ENCODE measurements at places on chromosomes 4 and X.

DNA sequence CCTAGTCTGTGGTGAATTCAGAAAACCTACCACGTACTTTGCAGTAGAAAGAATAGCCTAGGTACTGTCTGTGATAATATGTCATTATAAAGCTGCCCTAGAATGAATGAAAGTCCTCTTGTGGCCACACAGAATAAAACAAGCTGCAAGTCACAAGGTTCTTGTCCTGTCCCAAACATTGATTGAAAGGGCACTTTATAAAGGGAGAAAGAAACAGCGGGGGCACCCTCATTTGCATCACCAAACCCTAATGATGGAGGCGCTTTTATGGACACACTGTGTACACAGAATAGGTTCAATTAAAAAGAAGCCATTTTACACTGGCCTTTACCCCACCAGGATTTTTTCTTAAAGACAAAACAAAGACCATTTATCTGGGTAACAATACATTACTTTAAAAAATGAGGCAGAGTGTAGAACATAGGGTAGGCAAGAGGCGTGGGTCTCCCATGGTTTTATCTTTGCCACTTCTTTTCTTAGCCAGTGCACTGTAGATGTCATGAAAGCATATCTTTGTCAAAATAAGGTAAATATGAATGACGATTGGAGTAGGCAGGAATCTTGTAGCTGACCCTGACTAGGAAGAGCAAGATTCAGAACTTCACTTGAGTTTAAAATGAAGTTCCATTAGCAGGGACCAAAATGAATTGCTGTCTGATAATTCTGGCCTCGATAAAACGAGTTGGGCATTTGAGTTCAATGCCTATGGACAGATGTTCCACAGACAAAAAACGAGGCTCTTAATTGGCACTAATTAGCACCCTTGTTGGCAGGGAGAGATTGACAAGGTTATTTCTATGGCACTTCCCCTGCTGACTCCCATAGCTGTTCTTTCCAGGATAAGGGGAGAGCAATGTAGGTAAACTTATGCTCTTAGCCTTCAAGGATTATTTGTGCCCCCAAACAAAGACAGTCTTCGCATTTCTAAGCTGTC lies 365.1 kb downstream of the AFF2 start:
- DNase-seq: no peak

DNA sequence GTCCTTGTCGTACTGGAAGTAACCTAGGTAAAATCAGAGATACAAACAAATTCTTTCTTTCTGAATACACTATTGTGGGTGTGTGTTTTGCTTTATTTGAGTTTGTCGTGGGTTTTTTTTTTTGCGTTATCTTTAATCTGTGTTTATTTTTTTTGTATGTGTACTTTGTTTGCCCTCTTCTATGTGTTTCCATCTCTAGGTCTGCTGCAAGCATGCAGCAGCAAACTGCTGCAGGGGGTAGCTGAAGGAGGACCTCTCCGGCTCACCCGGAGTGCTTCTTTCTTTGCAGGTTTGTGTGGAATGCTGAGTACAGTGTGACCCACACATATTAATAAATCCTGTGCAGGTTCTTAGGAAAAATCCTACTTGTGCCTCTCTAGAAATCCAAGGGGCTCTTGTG lies 64.8 kb downstream of the FNIP2 start:
- DNase-seq: no peak

DNA sequence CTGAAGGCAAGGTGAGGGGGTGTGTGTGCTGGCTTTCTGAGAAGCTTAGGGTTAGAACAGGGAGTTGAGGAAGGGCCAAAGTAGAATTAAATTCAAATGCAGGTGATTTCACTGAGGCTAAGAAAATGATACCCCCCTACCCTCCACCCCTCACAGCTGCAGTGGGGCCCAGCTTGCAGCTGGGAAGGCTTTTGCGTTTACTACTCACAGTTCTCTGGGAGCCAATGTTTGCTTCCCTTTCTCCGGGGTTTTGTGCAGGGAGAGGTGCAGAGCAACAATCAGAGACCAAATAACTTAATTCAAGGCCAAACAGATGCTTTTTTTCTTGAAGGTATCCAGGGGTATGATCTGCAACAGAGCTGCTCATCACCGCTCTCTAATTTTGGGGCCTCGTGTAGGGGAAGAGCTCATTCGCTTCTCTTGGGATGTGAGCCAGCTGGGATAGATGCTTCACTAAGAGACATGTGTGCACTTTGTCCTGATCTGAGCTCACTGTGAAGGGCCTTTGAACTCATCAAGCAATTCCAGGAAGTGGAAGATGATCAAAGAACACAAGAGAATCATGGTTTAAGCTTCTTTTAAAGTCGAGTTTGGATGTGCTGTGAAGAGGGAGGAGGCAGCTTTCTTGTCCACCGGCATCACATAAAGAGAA lies 122.7 kb upstream of the C1GALT1C1 start:
- DNase-seq: no peak

GRCh38 chrX:71107245-71107644 lies 705 bp upstream of the CXorf65 start:
- no peak for DNase-seq
